Posterior vena cava (tissue), 2 donors: ENCODE measurements at places on chromosomes 6 and 20.

GRCh38 chr20:62080249-62080990 is 14.7 kb upstream of the TAF4 start:
- no peak for DNase-seq

GRCh38 chr20:19714579-19714840 is 43.5 kb upstream of the RIN2 start:
- DNase-seq, result no peak

DNA sequence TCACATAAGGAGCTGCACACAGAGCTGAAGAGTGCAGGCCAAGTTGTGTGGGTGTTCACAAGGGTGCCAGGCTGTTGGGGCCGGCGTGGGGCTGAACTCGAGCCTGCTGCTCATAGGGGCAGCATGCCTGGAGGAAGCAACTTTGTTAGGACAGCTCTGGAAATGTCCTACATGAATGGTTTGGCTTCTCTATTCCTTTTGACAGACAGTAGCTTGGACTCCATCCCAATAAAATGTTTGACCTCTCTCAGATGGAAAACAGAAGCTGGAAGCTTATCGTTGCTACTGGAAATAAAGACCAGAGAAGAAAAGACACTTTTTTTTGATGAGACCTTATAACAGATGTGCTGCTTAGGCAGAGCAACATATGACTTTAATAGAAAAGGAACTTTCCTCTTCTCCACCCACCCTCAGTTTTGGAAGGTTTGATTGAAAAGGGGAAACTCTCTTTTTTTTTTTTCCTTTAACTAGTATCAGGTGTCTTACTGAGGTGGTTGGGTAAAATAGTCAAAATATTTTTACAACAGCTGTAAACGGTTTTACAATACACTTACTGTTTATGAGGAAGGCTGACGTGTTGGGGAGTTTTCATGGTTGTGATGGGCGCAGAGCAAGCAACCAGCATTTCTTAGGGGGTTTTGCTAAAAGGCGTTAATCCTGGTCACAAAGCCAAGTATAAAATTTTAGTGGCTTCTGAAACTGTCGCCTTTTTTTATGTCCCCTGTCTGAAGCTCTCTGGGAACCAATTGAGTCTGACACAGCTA is 80.7 kb upstream of the EEF1E1 start:
- no peak for DNase-seq

DNA sequence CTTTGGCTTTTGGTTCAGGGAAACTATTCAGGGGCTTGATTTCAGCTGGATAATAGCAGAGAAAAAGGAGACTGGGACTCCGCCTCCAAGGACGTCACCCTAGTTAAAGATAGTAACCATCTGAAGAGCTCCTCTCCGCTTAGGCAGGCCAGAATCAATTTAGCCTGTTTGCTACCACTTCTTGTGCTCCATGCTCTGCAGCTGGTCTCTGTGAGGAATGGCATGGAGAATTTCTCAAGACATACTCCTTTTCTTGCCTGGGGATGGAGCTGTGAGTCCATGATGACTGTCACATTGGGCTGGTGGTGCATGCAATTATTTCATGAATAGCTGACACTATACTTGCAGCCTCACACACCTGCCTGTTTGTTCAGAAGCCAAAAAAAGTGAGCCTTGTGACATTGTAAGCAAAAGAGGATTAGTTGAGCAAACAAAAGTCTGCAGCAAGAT is 61.4 kb downstream of the TXLNB start:
- no peak for DNase-seq

- DNase-seq, result no peak
Measured at GRCh38 chr6:80531681-80532619, 425.5 kb downstream of the BCKDHB start.

DNA sequence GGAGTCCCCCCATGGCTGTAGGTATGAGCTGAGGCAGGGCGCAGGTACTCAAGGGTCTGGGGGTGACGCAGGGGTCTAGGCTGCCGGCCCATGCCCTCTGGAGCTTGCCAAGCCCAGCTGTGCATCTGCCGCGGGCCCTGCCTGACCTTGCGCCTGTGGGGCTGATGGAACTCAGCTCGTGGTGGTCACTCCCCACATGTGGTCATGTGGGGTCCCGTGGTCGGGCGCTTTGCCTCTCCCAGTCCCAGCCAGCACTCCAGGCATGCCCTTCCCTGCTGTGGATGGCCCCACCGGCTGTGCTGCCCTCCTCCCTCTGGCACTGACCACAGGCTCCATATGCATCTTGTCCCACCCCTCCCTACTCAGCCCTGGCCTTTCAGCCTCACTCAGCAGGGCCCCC is 57.3 kb downstream of the RPP40 start:
- DNase-seq, result no peak

DNA sequence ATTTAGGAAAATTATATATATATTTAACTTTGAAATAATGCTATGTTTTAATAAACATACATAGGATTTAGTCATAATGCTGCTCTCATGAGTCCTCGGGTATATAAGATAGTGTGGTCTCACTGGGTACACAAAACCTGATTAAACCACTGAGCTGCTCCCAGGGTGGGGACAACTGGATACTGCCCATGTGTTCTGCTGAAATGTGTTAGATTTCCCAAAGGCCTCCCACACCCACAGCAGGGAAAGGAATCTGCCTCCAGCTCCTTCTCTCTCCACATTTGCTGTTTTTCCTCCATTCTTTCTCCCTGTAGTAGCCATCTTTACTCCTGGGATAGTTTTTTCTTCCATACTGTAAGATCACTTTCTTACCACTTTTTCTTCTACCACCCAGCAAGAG is 69.2 kb upstream of the TRAF3IP2 start:
- no peak for DNase-seq

- DNase-seq, result no peak
Measured at GRCh38 chr20:6829510-6830116, 62.1 kb downstream of the BMP2 start.

GRCh38 chr6:56905378-56905777 is 49.5 kb upstream of the BEND6 start:
- DNase-seq, result no peak

DNA sequence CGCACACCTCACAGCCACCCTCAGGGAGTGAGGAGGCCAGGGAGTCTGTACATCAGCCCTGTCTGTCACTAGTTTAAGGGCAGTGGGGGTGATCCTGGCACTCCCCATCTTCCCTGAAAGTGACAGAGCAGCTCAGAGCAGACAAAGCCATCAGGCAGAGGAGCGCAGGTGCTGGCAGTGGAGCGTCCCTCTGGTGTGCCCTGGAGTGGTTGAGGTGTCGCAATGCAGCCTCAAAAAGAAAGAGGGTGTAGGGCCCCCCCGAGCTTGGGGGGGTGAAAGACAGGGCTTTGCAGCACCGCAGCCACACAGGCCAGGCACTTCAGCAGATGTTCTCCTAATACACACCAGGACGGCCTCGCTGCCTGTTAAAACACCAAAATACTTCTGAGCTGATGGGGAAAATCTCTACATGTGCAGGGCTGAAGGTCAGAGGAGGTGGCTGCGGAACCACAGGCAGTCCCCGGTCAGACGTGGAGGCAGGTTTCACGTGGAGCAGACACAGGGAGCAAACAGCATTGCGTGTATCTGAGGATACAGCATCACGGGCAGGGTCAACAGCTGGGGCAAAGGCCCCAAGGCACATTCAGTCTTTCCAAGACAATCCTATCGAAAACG is 69.5 kb downstream of the PREX1 start:
- no peak for DNase-seq

DNA sequence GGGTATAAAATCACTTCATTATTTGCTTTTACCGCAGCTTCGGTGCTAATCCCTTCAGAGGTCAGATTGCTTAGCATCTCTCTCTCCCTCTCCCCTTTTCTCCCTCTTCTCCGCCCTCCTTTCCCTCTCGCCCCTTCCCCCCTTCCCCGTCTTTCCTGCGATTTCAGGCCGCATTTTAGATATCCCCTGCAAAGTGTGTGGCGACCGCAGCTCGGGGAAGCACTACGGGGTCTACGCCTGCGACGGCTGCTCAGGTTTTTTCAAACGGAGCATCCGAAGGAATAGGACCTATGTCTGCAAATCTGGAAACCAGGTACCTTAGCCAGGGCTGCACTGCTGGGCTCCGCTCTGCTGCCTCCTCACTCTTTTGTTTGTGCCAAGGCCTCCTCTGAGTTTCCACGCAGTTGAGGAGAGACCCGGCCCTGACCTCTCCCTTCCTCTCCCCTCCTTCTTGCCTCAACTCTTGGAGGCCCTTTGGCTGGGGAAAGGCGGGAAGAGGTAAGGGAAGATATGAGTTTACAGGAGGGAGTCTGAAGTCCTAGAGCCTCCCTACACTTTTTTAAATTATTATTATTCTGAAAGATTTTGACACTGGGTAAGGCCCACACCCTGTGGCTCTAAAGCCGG is 5.6 kb downstream of the NR2E1 start:
- no peak for DNase-seq

- DNase-seq, result no peak
Measured at GRCh38 chr6:162116902-162117525, 610.6 kb downstream of the PRKN start.

- DNase-seq, result no peak
Measured at GRCh38 chr20:43987531-43987930, 72.9 kb downstream of the TOX2 start.

GRCh38 chr6:19327661-19328060 is 509.5 kb upstream of the ID4 start:
- no peak for DNase-seq

DNA sequence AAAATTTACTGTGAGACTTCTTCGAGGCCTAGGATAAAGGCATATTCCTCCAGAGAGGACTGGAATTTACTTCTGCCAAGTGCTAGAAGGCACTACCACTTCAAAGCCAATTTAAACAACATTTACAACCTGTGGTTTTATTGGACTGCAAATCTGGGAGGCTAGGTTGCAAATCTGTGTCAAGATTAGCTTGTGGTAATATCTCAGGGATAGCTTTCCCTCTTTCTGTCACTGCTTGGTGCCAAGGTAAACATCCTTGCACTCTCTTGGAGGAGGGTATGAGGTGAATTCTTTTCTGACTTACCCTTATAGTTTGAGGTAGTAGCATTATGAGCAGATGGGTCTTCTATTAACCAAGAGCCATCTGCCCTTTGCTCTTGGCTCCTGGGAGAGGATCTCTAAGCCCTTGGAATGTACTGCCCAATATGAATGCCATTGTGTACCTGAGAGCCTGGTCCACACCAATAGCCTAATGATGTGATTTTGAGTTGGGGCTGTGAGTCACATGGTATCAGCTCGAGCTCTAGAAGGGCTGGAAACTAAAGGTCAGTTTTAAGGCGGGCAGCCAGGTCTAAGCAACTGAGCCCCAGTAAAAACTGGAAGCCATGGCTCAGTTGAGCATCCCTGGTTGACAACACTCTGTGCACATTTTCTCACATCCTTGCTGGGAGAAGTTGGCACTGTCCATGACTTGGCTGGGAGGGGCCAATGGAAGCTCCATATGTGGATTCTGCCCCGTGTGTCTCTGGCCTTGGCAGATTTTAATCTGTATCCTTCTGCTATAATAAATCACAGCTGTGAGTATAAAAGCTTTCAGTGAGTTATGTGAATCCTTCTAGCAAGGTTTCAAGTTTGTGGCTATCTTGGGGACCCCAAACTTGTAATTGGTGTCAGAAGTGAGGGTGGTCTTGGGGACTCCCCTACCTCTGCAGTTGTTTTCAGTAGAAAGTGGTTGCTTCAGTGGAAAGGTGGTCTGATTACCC is 188.1 kb downstream of the UBE3D start:
- no peak for DNase-seq

GRCh38 chr6:125095580-125096301 is 57.8 kb upstream of the TPD52L1 start:
- no peak for DNase-seq

DNA sequence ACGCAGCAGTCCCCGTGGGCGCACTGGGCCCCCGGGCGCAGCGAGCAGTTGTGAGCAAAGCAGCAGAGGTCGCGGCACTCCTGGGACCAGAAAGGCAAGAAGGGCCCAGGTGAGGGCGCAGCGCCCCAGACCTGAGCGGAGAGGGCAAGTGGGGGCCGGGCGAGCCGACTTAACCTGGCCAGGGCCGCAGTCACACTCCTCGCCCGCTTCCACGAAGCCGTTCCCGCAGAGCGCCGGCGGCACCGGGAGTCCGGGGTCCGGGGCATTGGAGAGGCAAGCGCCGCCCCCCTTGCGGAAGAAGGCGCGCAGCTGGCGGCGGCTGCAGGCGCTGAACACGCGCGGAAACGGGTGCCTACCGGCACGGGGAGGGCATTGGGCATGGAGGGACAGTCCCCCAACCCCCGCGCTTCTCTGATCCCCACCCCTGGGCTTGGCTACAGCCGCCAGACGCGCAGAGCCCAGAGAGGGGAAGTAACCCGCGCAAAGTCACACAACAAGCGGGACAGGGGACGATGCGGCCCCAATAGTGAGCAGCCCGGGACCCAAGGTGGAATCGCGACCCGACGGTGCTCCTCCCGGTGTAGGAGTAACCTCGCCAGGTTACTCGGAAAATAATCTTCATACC is 9.2 kb downstream of the ADAM33 start:
- no peak for DNase-seq

- peak; percentile 98 for DNase-seq
Measured at GRCh38 chr6:108074359-108075144, at the start of gene OSTM1. Gene OSTM1 (minus strand): TSS chr6:108074741. CDS start chr6:108074651, 90 bp downstream.

- no peak for DNase-seq
Measured at GRCh38 chr6:133326584-133326983, 85.4 kb downstream of the EYA4 start.

DNA sequence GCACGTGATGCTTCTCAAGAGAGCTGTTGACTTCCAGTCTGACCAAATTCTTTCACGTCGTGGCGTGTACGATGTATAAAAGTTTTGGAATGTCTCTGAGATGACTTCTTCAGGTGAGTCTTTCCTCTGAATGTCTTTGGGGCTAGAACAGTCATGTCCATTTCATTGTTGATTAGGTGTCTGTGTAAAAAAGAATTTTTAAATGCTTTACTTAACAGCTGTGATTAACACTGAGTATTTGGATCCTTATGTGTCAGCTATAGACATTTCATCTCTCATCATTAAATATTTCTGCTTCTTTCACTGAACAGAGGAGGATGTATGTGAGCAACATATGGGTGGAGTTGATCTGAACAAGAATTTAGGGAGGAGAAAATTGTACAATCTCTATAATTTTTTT is 29.3 kb upstream of the KIF13A start:
- no peak for DNase-seq

GRCh38 chr20:46388937-46389336 is 17.5 kb downstream of the ELMO2 start:
- no peak for DNase-seq

- DNase-seq, result peak; percentile 53
Measured at GRCh38 chr20:58077282-58077681, 151.2 kb downstream of the ANKRD60 start.

DNA sequence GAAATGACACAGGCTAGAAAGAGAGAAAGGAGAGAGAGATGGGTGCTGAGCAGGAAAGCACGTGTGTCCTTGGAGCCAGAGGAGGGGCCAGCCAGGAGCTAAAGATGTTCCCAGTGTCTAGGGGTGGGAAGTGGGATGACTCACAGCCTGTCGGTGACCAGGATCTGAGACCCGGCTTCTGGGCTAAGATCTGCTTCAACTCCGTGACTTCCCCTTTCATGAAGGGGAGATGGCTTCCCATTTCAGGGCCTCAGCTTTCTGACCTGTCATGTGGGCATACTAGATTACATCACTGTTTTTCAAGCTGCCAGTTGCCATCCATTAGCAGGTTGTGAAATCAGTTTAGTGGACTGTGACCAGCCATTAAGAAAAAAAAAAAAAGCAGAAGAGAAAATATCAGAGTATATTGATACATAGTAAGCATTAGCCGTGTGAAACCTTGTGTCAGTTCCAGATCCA is 5.4 kb downstream of the TGM3 start:
- peak; percentile 87 for DNase-seq
